ENCODE measurements at places on chromosomes 16 and 17.

DNA sequence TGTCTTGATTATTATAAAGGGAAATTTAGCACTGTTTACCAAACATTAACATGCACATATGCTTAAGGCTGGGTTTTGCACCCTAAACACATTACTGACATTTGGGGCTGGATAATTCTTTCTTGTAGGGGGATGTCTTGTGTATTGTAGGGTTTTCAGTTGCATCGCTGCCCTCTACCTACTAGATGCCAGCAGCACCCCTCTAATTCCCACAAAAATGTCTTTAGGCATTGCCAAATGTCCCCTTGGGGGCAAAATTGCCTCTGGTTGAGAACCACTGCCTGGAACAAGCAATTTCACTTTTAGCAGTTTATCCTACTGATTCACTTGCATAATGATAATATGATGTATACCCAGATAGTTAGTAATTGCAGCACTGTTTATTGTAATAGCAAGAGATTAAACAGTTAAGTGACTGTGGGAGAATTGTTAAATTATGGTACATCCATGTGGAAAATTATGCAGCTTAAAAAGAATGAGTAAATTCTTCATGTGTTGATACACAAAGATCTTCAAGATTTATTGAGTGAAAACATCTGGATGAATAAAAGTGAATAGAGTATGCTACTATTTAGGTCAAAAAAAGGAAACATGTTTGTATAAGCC, 18.4 kb downstream of the PRSS54 start:
- no peak for DNase-seq

DNA sequence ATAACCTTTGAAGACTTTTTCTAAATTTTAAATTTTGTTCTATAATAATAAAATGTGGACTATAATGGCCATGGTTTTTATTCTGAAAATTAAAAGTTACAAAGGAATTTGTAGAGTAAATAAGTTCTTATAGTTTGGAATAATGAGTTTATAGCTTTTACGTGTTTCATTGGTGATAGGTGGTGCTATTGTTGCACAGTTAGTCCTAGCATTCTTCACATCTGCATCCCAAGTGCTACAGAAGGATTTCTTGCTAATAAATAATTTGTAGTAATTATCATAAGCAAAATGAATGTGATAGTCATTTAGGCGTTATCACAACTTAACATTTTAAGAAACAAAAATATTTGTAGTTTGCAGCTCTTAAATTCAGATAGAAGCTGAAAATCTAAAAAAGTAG, 67.9 kb downstream of the BCAS3 start:
- DNase-seq, result no peak

DNA sequence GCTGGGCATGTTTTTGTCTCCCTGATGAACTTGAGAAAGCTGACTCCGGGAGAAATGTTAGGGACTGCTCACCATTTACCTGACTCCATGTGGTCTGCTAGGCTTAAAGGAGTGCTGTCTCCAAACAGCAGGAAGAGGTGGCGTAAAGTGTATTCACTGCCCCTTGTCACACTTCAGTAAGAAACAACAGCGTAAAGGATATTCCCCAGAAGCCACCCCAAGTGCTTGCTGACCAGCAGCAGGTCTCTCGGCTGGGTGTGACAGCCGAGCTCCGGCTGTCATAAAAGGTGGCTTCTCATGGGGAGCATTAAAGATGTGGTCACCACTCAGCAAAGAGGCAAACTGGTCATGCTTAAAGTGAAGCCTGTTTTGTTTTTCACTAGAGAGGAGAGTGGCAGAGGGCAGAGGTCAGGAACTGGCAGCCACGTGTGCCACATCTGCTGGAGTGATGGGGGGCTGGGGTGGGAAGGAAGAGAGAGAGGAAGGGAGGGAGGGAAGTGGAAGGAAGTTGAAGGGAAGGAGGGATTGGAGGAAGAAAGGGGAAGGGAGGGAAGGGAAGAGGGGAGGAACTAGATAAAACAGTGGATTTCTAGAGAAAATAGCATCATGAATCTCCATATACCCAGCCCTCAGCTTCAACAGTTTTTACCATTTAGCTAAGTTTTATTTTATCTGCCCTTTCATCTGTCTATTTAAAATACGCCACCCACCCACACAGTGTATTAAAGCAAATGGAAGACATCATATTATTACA, 119.3 kb downstream of the CLEC16A start:
- no peak for DNase-seq

DNA sequence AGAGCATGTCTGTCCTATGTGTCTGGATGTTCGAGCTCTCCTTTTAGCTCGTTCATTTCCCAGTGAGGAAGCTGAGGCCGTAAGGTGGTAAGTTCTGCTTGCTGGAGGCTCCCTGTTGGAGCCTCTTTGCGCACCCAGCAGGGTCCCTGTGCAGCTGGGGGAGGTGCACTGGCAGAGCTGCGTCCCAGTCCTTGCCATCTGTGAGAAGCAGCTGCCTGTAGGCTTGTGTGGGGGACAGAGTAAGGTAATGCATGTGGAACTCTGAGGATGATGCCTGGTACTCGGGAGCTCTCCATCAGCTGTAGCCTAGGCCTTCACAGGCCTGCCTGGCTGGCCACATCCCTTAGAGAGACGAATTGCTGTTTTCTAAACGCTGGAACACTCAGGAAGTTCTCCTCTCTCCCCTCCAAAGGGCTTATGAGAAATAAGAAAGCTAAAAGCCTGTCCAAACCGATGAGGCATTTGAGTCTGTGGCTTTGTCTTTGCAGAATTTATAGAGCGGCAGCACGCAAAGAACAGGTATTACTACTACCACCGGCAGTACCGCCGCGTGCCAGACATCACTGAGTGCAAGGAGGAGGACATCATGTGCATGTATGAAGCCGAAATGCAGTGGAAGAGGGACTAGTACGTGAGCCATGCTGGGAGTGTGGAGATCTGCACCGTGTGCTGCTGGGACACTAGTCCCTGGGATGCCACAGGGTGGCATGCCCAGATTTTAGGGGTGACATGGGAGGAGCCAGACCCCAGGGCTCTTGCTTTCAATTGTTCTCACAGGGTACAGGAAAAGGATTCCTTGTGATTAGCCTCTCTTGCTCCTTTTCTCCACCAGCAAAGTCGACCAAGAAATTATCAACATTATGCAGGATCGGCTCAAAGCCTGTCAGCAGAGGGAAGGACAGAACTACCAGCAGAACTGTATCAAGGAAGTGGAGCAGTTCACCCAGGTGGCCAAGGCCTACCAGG, 1.6 kb downstream of the NDUFB10 start:
- peak; percentile 53 for DNase-seq

DNA sequence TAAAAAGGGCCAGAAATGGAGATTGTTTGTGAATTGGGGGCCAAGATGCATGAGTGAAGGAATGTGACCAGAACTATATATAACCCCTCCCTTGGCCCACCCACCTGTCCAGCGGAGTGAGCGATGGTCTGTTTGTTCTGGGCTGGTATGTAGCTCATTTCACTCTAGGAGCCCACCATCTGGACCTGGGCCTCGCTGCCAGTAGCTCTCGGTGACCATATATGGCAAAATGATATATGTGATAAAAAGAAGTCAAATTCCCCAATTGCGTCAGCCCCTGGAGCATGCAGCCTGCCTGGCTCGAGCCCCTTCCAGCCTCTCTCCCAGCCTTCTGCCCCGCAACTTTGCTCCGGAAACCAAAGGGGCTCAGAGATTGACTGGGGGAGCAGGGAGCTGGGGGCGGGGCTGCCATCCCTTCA, 47.3 kb downstream of the CCDC42 start:
- DNase-seq, result no peak

DNA sequence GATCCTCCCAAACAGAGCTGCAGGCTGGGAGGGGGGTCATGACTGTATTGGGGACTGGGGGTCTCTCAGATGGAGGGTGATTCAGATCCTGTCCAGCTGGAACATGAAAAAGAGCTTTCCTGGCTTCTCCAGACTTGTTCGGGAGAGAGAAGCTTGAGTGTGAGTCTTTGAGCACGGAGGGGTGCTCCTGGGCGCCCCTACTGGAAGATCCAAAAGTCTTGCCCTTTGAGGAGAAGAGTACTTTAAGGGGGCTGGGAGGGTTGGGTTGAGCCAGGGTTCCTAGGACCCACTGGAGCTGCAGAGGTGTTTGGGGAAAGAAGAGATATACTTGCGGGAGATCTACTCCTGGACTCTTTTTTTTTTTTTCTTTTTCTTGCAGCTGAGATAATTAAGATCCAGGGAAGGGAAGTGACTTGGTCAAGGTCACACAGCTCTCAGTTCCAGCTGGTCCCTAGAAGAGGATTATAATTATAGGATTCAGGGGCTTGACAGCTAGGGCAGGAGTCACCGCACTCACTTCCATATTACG, 8.4 kb downstream of the RARA start:
- DNase-seq, result peak; percentile 55
